ENCODE measurements at places on chromosomes 1 and 21. TPM values are rescaled to one million over a fixed set of nuclear protein-coding genes. Genes with fewer than 3 reads are reported as not detected.

DNA sequence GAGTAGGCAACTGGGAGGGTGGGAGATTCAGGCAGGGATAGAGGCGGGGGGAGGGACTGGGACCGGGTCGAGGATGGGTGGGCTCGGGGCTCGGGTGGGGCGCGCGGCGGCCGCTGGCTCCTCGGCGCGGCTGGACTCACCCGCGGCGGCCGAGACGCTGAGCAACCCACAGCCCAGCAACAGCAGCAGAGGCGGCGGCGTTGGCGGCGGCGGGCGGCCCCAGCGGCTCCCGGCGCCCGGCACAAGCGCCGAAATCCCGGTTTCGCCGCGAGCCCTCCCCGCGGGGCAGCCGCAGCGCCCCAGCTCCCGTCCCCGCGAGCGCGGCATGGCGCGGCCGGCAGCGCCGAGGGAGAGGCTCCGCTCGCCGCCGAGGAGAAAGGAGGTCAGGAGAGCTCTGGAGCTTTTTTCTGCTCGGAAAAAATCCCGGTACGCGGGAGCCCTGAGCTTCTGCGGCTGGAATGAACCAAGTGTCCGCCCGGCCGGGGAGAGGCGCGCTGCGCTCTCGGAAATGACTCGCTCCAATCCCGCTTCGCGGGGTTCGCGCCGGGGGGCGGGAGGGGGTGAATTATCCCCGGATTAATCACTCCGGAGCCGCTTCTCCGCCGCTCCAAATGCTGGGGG is at the start of gene CSMD2:
Gene CSMD2, minus strand, starts transcription at position 460 of the 621 bp plus-strand sequence. Its CDS starts 133 bp downstream, at position 327.
- peak; percentile 1 for DNase-seq

GRCh38 chr1:226529891-226530290 is 18.7 kb upstream of the STUM start:
- DNase-seq, result no peak

- no peak for DNase-seq
These were observed 2.2 kb upstream of the ADORA3 start for GRCh38 chr1:111505641-111506119.

- no peak for DNase-seq
These were observed 5.5 kb downstream of the CAMSAP2 start for GRCh38 chr1:200744143-200744542.

DNA sequence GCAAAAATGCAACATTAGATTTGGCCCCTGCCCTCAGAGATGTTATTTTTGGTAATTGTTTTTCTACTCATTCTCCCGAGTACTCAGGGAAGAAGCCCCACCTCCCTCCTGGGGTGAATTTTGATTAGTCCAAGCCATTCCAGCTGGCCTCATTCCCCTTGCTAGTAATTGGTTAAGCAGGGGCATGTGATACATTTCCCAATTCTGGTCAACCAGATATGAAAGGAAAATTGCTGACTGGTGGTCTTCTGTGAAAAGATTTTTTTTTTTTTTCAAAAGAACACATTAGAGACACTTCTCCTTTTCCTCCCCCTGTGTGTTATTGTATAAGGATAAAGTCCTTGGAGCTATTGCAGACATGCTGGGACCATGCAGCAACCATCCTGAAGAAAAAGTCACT is 71.1 kb upstream of the AKT3 start:
- no peak for DNase-seq

C1orf105 gene
- 1.9 TPM for total RNA-seq

OR2L3 gene
- total RNA-seq, result not detected

RNF223 gene
- total RNA-seq, result 0.56 TPM

KIAA0040 gene
- total RNA-seq, result 24.9 TPM

EPHA8 gene
- total RNA-seq, result not detected

FCRLA gene
- not detected for total RNA-seq

BCAN gene
- total RNA-seq, result not detected

Measured in Caco-2 (cell line).